EH (cell line): ENCODE measurements at places on chromosomes 2 and 18.

GRCh38 chr2:81835321-81836000, 1530.9 kb upstream of the LRRTM1 start:
- no peak for DNase-seq

DNA sequence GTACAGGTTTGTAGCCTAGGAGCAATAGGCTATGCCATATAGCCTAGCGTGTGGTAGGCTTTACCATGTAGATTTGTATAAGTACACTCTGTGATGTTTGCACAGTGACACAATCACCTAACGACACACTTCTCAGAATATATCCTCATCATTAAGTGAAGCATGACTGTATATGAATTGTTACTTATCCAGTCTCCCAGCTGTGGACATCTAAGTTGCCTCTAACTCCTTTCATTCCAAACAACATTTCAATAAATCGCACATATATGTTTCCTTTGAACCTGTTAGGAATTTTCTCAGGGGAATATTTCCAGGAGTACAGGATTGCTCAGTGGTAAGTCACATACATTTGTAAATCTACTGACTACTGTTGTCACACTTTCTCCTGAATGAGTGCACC, 90.0 kb downstream of the ARHGAP15 start:
- DNase-seq, result no peak

- DNase-seq, result no peak
These were observed 118.4 kb downstream of the TSN start for GRCh38 chr2:121873864-121874263.

DNA sequence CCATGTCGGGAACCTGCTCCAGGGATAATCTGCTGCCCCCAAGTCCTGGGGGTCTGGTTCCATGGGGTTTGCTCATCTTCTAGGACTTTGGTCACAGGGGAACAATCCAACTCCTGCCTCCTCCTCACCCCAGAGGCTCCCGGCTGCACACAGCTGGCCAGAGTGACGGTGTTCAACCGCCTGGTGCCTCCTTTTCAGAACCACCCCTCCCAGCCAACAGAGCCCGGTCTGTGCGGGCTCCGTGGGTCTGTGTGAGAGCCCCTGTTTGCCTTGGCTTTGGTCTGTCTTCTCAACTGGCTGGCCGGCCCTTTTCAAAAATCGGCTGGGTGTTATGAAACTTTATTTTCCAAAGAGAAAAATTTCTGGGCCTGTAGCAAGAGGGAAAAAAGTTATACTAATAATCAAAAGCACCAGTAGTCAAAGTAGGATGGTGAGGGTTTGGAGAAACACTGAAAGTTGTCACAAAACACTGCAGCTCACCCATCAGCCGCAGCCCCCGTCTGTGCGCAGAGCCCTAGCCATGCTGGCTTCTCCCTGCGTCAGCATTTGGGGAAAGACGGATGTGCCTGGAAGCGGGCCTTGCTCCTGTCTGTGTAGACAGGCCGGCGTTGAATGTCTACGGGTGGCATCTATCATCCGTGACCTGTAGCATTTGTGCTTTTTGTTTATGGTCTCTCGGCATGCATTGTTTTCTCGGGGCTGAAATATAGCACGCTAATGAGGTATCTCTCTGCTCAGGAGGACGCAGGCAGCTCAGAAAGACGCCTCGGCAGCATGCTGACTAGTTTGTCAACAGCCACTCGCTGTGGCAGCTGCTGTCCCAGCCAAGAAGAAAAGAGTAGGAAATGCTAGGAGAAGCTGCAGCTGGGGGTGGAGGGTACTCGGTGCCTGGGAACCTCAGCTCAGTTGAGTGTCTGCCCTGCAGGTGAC, 138.6 kb downstream of the GLI2 start:
- no peak for DNase-seq

DNA sequence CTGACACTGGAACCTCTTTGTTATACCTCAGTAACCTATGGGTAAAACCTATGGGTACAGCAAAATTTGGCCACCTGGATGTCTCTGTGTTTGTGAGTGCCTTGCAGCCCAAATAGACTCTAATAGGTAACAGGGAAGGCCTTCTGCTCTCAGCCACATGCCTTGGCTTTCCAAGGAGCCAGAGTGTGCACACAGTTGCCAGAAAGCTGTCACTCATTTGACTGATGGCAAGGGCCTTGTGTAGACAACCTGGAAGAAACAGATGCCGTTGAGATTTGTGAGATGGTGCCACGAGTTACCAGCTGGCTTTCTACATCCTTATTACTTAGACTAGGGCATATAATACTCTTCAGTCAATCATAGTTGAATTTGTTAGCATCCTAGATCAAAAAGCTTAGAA, 90.1 kb upstream of the RAB12 start:
- no peak for DNase-seq

DNA sequence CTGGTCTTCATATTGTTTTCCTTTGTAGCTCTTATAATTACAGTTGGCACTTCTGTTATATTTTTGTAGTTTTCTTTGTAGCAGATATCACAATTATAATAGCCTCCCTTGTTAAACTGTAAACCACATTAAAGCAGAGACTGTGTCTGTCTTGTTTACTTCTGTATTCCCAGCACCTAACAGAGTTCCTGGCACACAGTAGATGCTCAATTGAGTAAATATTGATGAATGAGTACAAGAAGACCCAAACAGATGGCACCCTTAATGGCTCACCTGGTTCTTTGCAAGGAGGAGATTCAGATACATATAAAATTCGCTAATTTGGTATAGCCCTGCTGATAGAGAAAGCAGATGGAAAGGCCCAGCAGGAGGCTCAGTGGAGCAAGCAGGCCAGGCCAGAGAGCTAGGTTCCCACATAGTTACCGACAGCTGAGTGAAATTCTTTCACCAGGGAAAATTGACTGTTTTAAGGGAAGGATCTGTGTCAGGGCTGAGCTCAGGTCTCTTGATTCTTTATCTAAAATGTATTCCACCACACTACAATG, 120.1 kb downstream of the NUP35 start:
- no peak for DNase-seq

- no peak for DNase-seq
These were observed 13.0 kb upstream of the RTN4 start for GRCh38 chr2:55063226-55063625.

GRCh38 chr2:188845692-188846091, 128.5 kb upstream of the COL3A1 start:
- no peak for DNase-seq

GRCh38 chr2:215654148-215654819, 218.4 kb upstream of the FN1 start:
- peak; percentile 82 for DNase-seq
